Stimulated activated CD4-positive, alpha-beta T cell treated with anti-CD3 and anti-CD28 coated beads, Interleukin-1b, Interleukin-23, amount 100 ng/mL, for 1 hour (primary cell): ENCODE measurements at places on chromosomes 5 and 9.

DNA sequence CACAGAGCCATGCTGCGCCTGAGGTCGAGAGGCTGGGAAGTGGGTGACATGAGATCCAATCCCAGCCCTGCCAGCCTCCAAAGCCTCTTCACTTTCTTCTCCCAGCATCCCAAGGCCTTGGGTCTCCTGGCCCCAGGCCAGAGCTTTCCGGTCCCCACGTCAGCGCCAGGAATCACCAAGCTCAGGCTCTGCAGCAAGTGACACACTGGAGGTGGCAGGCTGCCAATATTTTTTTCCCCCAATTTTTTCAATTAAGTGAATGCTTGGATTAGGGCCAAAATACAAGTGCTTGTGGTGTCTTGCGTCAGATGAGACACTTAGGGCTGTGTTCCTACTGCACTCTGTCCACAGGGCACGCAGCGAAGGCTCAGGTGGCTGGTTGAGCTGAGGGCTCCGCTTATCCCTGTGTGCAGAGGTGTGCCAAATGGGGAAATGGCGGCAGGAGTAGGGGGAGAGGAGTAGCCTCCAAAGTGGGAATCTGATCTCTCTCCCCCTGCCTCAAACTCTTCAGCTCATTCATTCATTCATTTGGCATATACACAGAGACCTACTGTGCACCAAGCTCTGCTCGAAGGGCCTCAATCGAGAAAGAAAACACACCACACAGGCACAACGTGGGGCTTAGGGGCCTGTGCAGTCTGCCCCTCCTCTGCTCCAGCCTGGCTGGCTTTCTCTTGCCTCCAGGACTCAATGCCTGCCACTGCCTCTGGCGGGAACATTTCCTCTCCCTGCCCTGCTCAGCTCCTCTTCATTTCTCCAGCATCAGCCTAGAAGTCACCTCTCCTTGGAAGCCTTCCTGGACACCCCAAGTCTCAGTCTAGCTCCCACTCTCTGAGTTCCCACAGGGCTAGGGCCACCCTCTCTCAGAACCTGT is 16.6 kb downstream of the SH3PXD2B start:
- no peak for DNase-seq

DNA sequence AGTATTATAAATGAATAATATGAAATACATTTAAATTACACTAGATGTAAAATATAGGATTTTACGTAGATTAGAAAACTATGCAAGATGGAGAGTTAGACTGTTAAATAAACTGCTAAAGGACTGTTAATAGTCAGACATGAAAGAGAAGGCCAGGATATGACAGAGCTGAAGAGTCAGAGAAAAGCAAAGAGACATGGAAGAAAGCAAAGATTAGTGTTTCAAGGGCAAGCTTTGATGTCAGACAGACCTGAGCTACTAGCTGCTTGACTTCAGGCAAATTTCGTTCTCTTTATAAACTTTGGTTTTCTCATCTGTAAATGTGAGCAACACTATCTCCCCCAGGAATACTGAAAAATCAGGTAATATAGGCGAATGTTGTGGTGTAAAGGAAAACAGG is 161.3 kb downstream of the RAPGEF6 start:
- DNase-seq, result no peak

DNA sequence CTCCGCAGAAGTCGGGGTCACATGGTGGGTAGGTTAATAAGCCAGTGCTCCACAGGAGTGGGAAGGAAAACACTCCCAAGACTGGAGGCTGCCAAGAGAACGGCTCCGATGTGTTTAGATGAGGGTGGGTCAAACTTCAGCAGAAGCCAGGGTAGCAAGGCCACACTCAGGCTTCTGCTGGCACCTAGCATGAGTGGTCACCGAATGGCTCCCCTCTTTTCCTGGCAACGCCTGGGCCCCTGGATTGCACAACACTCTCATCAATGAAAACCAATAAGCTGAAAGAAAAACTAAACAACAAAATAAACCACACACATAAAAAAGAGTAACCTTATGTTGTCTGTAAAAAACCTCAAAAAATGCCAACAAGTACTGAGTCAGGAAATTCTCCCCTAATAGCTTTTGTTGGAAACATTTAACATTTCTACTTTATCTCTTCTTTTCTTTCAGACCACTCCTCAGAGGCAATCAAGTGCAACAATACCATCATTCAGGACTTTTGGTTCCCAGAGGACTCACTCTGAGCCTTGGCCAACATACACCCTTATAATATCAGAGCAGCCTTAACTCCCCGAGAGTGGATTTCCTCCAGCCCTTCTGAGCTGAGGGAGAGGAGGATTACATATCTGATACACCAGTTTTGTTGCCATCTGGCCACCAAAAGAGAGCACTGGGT is 279.9 kb downstream of the ENC1 start:
- DNase-seq, result no peak

DNA sequence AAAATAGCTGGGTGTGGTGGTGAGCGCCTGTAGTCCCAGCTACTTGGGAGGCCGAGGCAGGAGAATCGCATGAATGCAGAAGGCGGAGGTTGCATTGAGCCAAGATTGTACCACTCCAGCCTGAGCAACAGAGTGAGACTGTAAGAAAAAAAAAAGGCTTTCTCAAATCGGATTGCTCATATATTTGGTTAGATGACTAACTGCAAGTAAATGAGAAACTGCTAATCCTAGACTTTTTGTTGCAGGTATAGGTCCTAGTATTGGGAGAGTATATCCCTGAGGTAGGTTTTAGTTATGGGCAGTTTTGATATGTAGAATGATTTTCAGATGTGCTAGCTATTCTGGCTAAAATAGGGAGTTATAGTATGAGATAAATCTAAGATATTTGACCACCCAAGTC is 944.8 kb downstream of the DNAH5 start:
- no peak for DNase-seq

DNA sequence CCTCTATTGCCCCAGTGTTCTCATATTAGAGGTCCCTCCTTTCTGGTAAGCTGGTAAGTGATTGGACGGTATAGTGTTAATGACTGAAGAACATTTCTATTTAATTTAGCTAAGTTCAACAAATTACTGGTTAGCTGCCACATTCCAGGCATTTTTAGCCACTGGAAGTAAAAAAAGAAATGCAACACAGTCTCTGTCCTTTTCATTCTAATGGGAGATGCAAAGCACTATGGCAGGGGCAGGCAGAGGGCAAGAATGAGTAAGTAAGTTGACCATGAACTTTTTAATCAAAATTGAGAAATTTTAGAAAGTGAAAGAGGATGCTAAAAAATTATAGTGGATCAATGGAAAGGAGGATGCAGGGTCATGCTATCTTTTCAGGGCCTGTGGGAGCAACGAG is 137.4 kb downstream of the GPBP1 start:
- DNase-seq, result no peak

GRCh38 chr9:112002847-112003457 is 106.3 kb downstream of the UGCG start:
- no peak for DNase-seq

DNA sequence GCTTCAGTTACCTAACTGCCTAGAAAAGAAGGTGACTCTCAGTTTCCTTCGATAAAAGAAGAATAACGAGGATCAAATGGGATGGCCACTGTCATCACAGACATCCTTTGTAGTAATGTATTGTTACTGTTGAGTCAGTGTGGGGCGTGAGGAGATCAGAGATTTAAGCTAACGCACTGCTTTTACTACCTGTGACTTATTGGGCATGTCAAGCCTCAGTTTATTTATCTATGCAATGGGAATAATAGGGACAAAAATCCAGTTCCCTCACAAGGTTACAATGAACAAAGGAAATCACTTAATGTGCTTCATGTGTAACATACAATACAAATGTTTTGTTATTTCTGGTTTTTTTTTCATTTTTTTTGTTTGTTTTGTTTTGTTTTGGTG is 255 bp upstream of the TRPM6 start:
- DNase-seq, result no peak

- DNase-seq, result no peak
Observed at GRCh38 chr9:124330011-124330697, 72.4 kb downstream of the NEK6 start.
